ENCODE measurements at places on chromosomes 1 and 21.

GRCh38 chr1:160342526-160342925 is 524 bp downstream of the COPA start:
- DNase-seq = no peak

- DNase-seq = no peak
Observed at GRCh38 chr1:162633081-162633762, 958 bp downstream of the DDR2 start.

GRCh38 chr1:156402331-156403020 is 33.5 kb downstream of the RHBG start:
- no peak for DNase-seq

GRCh38 chr1:21321963-21322680 is 31.9 kb upstream of the ECE1 start:
- no peak for DNase-seq

GRCh38 chr21:44854391-44854663 is 19.2 kb downstream of the PTTG1IP start:
- no peak for DNase-seq

DNA sequence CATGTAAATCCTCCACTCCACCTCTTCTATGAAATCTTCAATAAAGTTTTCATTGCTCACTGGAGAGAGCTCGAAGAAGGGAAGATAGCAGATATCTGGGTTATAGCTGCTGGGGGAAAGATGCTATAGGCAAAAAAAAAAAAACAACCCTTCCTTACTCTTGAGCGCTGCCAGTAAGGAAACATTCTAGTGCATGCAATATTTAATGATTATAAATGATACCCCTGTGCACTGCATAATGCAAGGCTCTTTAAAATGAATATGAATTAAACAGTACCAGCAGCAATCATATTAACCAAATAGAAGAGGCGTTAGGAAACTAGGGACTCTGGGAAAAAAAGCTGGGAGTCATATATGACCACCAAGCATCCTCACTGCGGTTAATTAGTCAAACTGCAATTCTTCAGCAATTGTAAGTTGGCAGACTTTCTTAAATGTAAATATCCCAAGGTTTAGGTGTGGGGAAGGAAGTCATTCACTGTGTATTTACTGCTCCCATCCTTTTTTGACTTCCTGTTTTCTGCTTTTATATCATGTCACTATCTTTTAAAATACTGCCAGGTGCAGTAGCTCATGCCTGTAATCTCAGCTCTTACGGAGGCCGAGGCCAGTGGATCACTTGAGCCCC is 3.7 kb upstream of the DMRTB1 start:
- no peak for DNase-seq

DNA sequence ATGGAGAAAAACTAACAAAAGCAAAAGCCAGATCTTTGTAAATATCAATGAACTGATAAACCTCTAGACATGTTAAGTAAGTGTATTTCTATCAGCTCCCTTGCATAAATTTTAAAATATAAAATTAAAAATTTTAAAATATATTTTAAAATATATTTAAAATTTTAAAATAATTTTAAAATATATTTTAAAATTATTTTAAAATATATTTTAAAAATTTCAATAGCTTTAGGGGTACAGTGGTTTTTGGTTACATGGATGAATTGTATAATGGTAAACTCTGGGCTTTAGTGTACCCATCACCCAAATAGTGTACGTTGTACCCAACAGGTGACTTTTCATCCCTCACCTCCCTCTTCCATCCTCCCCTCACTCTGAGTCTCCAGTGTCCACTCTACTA is 279.2 kb downstream of the SDCCAG8 start:
- DNase-seq = no peak

- DNase-seq = no peak
Observed at GRCh38 chr1:37267111-37267835, 207.1 kb upstream of the ZC3H12A start.

GRCh38 chr1:245258271-245258920 is 103.6 kb downstream of the KIF26B start:
- no peak for DNase-seq

DNA sequence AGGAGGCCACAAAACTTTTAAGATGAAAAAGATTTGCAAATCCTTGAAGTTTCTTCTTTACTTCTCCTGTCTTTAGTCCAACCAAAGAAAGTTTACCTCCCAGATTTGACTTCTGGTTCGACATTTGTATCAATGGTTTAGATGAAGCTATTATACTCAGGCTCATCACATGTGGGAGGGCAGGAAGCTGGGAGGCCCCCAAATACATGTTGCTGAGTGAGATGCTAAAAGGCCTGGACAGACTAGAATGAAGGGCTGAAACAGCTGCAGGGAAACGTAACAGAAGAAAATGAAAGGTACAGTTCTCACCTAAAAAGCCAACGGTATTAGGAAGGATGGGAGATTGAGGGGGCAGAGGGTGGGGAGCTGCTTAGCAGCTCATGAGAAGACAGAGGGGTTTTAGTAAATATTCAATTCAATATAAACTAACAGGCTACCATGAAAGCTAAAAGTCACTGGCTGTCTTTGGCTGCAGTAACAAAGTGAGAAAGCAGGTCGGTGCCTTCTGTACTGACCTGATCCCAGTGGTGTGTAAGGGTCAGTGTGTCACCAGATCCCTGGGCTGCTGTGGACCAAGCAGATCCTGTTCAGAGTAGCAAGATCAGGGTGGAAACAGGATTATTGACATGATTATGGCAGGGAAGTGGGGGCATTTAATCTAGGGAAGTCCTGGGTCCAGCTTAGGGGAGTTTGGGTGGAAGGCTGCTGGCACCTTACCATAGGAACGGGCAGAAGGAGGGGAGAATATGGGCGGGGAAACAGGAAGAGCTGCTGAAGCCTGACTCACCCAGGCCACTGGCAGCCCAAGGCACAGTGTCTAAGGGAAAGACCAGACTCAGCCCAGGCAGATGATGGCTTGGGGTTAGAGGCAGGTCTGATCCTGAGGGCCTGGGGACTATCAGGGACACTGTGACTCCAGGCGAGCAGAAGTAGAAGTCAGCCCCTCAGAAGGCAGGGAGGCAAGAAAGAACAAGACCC is 60.4 kb downstream of the KCNN3 start:
- no peak for DNase-seq

GRCh38 chr1:26999440-26999987 is 6.0 kb downstream of the TRNP1 start:
- no peak for DNase-seq

- DNase-seq = no peak
Observed at GRCh38 chr1:89001510-89001909, 9.1 kb upstream of the KYAT3 start.

DNA sequence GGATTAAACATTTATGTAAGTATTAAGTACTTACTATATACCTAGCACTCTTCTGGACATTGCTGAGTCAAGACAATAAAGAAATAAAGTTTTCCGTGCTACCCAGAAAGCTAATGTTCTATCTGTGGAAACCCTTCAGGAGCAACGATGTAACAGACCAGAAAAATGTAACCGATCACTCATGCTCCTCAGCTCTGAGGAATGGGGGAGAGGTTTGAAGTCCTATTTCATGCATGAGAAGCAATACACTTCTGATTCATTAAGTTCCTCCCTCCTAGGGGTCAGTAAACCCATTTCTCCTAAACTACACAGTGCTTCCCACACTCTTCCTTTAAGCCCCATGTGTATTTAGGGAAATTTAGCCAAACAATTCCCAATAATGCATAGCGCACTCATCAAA is 25.6 kb upstream of the KAZN start:
- no peak for DNase-seq

DNA sequence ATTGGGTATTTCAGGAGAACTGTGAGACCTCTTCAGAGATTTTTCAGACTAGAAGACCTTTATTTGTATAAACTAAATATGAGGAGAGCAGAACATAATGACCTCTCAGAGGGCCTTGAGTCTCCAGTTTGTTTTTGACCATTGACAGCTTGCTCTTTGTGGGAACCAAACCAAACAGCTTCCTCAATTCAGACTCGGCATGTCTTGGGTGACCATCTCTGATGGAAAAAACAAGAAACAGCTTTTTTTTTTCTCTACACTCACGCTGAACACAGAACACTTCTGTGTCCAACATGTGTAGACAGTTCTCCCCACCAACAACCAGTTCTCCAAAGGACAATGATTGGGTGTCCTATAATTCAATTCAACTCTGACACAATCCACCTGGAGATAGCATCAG is 11.5 kb downstream of the ATP1A4 start:
- DNase-seq = no peak

- DNase-seq = no peak
Observed at GRCh38 chr1:245856944-245857531, 650.0 kb downstream of the SMYD3 start.

GRCh38 chr1:118254491-118255425 is 69.7 kb upstream of the SPAG17 start:
- DNase-seq = no peak

GRCh38 chr1:88552226-88552625 is 131.8 kb upstream of the PKN2 start:
- no peak for DNase-seq

- no peak for DNase-seq
Observed at GRCh38 chr1:14440731-14441130, 157.8 kb upstream of the KAZN start.

- DNase-seq = no peak
Observed at GRCh38 chr1:198156745-198157240, at the start of gene NEK7. Gene NEK7, plus strand, starts transcription at chr1:198156998. Its CDS starts 75,583 bp downstream, at chr1:198232581.

DNA sequence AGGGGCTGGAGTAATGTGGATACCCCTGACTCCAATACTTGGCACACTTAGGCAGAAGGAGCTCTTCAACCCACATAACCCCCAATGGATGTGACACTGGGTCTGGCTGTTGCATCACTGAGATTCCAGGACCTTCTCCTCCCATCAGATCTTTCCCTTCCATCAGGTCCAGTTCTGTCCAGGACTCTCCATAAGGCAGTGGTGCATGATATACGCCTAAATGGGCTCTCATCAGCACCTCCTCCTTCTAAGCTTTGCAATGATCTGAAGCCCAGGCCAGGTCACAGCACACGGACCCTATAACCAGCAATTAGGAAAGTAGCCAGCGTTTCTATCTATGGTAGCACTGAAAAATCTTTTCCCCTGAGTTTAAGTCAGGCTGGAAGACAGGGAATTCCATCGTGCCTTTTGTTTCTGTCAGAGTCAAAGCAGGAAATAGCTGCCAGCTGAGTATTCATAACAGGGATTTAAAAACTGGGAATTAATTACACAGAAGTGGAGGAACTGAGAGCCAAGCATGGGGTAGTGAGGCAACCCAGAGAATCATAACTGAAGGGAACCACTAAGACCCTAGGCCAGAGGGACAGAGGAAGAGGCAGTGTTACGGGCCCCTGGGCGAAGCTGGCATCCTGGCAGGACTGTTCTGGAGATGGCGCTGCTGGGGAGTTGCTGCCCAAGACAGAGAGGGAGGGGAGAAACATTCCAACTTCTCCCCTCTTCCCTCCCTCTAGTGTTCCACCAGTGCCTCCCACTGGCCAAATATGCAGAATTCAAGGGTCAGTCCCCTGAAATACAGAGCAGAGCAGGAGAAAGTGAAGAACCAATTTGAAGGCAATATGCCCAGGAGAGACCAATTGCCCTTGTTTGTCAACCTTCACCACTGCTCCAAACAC is 37.5 kb upstream of the HOOK1 start:
- DNase-seq = no peak

GRCh38 chr21:34072145-34073031 is 990 bp upstream of the MRPS6 start:
- DNase-seq = no peak

DNA sequence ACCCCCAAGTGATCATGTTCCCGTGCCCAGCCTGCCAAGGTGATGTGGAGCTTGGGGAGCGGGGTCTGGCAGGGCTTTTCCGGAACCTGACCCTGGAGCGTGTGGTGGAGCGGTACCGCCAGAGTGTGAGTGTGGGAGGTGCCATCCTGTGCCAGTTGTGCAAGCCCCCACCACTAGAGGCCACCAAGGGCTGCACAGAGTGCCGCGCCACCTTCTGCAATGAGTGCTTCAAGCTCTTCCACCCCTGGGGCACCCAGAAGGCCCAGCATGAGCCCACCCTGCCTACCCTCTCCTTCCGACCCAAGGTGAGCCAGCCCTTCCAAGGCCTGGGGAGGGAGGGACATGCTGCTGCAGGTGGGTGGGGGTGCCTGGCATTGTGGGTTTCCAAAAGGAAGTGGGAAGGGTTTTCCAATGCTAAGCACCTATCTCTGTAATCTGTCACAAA is 2.3 kb downstream of the TRIM46 start:
- no peak for DNase-seq

- DNase-seq = peak; percentile 35
Observed at GRCh38 chr1:150281221-150281757, 1.1 kb upstream of the CIART start.

DNA sequence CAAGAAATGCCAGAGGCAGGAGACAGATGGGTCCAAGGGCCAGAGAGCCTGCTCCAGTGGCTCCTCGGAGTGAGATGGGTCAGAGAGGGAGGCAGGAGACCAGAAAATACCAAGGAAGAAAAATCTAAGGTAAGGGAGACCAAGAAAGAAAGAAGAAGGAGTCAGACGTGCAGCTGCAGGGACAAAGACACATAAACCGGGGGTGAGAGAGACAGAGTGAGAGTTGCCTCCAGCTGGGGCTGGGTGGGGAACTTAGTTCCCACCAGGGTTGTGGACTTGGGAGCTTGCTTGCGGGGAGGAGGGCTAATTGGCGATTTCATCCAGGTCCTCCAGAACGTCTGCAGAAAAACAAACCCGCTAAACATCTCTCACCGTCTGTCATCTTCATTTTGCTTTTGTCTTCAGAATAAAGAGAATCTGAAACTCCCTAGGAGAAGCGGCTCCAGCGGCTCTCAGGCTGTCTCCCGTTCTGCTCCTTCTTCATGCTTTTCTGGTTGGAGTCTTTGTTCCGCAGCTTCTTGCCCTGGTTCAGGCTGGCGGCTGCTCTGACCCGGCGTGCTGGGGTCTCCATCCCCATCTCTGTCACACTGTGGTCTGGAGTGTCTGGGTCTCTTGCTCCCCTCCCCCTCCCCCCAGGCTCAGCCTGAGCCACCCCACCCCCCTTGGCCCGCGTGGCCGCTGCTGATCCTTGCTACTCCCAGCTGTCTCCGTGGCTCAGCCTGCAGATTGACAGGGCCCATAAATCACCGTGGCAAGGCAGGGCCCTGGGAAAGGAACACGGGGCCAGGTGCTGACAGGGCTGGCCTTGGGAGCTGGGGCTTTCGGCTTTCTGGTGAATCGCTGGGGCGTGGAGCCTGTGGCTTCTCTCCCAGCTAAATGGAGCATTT is 66.6 kb downstream of the UBIAD1 start:
- DNase-seq = no peak

DNA sequence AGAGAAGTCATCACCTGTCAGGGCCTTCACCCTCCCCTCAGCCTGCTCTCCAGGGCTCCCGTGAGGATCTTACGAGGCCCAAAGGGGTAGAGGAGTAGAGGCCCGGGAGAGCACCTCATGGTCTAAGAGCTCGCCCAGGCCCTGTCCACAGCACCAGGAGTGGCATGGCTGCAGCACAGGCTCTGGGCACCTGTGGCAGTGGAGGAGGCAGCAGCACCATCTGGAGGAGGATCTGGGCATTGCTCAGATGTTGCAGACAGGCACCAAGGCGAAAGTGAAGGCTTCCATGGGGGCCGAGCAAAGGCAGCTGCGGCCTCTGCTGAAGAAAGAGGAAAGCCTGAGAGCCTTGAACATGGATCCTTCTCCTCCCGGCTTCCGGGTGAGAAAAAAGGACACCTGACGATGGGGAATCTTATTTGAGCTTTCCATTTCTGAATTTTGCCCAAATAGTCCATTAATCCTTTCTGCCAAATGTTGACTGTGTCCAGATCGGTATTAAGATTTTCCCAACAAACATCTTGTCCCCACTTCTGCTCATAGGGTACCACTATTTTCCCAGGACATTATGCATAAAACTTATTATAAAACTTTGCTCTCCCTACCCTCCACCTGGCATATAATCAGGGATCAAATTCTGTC is 604.7 kb downstream of the PTPRC start:
- DNase-seq = peak; percentile 71
